Substantia nigra (tissue), 51 donors: ENCODE measurements at places on chromosomes 5 and 9.

DNA sequence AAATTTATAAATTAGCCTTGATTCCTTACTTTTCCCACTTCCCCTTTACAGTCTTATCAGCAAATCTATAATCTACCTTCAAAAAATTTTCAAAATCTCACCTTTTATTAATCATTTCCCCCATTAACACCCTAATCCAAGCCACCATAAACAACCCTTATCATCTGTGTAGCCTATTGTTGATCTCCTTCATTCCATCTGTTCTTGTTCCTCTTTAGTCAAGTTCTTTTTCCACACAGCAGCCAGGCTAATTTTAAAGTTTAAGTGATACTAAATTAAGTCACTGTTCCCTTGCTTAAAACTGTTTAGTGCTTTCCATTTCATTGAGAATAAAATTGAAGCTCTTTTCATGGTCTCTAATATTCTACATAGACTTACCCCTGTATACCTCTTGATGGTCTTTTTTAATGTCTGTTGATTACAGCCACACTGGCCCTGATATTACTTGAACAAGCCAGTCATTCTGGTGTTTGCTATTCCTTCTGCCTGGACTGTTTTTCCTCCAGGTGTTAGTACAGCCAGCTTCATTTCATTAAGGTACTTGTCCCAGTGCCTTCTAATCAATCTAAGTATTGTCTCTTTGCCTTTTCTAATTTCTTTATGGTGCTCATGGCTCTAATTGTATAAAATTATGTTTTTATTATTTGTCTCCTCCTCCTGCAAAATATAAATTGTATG is 31.1 kb downstream of the GPR151 start:
- no peak for DNase-seq

- DNase-seq: no peak
Measured at GRCh38 chr9:109310486-109310901, 10.4 kb downstream of the EPB41L4B start.

DNA sequence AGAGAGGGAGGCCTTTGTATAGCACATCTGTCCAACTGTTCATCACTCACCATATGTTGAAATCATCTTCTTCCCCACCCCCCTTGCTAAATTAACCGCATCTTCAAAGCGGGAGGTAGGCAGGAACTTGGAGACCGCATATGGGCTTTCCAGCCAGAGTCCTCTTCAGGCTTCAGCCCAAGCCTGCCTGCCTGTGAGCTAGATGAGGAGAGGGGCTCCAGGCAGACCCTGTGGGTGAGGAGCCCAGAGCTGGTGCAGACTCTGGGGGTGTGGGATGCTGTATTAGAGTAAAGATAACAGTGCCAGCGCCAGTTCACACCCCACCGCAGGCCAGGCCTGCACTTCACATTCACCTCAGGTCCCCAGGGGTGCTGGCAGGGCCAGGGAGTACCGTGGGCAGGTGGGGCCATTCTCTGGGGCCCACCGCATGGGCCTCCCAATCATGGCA is 16.2 kb downstream of the PRRC2B start:
- peak; percentile 41 for DNase-seq

DNA sequence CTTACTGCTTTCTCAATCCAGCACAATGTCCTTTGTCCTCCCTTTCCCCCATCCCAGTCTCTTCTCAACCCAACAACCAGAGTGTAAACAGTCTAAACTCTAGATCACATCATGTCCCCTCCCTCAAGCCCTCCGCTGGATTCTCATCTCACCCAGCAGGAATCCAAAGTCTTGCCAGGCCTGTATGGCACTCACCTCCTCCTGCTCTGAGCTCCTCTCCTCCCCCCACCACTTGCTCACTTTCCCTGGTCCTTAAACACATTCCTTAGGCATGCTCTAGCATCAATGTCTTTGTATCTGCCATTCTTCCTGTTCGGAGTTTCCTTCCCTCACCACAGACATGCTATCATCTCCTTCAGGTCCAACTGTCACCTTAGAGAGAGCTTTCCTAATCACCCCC is 78.8 kb downstream of the NIPSNAP3B start:
- DNase-seq: no peak

GRCh38 chr9:113011911-113012381 is at the start of gene ZNF883:
Gene ZNF883 (minus strand): TSS chr9:113012192.
- DNase-seq: peak; percentile 39

- no peak for DNase-seq
Measured at GRCh38 chr5:115415143-115415491, 118.7 kb upstream of the CCDC112 start.

- DNase-seq: no peak
Measured at GRCh38 chr9:101265261-101265660, 119.5 kb downstream of the BAAT start.

GRCh38 chr9:121282277-121283079 is 14.5 kb downstream of the GSN start:
- no peak for DNase-seq

GRCh38 chr5:149079883-149080282 is 17.0 kb upstream of the SH3TC2 start:
- no peak for DNase-seq
